ENCODE measurements at places on chromosomes 2 and 18.

- no peak for DNase-seq
These were observed 74.5 kb downstream of the KCTD18 start for GRCh38 chr2:200435379-200435778.

DNA sequence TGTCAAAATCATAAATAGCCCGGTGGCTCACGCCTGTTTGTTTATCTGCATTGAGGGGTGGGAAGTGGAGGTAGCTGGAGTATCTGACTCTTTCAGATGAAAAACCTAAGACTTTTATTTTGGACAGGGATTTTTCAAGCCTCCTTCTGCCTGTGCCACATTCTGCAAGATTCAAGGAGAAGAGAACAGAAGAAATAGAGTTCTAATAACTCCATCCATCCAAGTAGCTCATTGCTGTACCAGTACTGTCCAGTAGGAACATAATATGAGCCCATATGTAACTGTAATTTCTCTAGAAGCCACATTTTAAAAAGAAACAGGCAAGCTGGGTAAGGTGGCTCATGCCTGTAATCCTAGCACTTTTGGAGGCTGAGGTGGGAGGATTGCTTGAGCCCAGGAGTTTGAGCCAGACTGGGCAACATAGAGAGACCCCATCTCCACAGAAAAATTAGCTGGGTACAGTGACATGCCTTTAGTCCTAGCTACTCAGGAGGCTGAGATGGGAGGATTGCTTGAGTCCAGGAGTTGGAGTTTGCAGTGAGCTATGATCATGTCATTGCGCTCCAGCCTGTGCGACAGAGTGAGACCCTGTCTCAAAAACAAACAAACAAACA is 35.4 kb upstream of the NT5DC4 start:
- no peak for DNase-seq

DNA sequence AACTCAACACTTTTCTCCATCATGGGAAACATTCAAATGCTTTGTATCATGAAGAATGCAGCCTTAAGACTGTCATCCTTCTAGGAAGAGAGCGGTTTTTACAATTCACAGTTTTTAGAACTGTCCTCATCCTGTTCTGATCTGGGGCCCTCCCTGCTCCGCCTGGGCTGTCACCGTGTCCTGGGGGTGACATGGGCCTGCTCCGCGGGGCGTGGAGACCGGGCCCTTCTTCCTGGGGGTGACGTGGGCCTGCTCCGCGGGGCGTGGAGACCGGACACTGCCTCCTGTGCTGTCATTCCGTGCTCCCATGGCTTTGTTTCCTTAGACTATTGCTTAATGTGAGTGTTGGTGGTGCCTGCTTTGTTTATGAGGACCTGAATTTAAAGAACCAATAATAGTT is 122.8 kb downstream of the TMEM18 start:
- DNase-seq = no peak

- DNase-seq = no peak
These were observed 80.9 kb upstream of the ARHGAP28 start for GRCh38 chr18:6648581-6648980.

GRCh38 chr18:9243029-9243428 is 91.5 kb upstream of the TWSG1 start:
- no peak for DNase-seq

- DNase-seq = no peak
These were observed 154.0 kb downstream of the CLIP4 start for GRCh38 chr2:29269095-29269764.

DNA sequence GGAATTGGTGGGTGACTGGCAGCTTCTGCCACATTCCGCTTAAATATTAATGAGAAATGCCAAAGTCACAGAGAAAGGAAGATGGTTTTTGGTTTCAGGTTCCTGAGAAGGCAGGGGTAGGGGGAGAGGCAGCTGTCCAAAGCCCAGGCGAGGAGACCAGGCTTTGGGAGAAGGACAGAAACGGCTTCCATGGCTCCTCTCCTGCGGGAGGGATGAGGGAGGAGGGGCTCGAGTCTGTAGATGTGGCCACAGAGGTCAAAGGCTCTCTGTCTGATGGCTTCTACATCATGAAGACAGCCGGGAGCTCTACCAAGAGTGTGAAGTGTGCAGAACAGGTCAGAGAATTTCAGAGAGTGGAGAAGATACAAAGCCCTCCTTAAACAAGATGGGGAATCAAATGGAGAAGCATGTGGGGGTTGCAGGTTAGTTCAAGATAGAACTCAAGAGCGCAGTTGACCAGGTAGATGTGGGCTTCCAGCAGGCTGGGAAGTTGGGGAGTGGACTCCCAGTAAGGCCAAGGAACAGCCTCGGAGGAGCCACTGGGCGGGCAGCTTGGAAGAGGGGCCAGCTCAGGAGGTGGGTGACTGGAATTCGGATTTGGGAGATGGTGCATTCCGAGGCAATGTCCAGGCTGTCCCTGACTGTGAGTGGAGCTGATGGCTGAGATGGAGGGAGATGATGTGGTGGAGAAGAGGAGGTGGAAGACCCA is 23.8 kb upstream of the HPCAL1 start:
- no peak for DNase-seq

- no peak for DNase-seq
These were observed 42.7 kb upstream of the DYSF start for GRCh38 chr2:71410696-71411095.

DNA sequence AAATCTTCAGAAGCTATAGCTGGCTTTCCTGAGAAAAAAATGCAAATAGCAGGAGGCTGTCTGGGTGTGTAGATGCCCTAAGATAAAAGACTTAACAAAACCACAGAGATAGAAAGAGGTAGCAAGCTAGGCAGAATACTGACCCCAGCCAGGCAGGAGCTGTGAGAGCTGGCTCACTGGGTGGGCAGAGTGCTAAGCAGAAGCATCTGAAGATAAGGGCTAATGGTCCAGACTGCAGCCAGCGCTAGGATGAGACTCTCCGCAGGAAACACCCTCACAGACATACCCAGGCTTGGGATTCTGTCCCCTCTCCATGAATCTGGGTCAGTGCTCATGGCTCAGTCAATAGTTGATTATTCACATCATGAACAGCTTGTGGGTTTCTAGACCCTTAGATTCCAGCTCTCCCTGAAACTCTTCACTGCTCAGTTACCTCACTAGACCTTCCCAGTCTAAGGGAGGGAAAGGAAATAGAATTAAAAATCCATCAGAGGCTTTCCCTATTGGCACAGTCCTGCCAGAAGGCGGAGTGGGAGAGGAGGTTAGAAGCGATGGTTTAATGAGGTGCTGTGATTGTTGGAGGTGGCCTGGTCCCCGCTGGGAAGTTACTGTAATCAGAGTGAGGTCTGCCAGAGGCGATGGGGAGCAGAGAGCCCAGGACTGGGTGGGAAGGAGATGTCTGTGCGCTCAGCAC is 21.4 kb upstream of the CCBE1 start:
- no peak for DNase-seq

- DNase-seq = no peak
These were observed 67.3 kb downstream of the SNORC start for GRCh38 chr2:232937278-232937906.

DNA sequence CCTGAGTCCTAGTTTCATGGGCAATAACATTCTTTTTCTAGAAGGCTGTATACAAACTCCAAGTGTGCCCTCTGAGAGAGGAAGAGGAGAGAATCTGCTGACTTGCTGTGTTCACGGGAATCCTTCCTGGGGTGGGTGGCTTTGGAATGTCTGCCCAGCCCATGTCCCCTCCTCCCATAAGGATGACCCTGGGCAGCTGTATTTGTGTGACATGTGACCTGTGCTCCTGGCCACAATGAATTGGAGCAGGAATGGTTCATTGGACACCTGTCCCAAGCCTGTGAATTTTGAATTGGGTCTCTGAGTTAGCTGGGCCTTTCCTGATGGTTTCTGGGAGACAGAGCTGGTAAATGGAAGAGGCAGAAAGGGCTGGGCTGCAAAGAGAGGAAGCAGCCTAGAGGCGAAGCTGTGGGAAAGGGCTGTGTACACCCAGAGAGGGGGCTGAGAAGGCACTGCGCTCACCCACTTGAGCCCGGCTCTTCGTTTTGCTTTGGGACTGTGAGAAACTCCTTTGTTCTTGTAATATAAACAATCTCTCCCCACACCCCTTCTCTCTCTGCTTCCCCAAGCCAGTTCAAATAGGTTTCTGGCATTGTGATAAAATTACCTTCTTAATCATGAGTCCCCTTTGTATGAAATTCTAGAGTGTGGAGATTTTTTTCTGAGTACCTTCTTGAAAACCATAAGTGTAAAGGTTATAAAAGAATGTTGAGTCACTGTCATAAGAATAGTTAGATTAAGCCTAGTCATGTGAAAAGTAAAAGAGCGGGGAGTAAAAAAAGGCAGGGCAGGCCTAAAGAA is 49.8 kb downstream of the SLC4A5 start:
- DNase-seq = no peak

DNA sequence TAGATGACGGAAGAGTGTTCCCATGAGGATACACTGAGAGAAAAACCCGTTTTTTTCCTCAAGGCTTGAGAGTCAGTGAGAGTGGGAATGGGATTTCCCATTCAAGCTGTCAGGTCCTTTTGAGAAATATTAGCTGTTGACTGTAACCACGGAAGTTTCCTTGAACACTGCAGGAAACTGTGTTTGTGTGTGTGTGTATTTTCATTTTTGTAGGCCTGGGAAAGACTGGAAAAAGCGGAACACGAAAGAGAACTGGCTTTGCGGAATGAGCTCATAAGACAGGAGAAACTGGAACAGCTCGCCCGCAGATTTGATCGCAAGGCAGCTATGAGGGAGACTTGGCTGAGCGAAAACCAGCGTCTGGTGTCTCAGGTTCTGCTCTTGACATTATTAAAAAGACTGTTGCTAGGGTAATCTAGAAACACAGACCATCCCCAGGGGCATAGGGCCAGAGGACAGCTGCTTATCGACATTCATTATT is 98.8 kb upstream of the EML6 start:
- DNase-seq = no peak

GRCh38 chr18:22674272-22674671 is 256.6 kb upstream of the CTAGE1 start:
- DNase-seq = no peak

DNA sequence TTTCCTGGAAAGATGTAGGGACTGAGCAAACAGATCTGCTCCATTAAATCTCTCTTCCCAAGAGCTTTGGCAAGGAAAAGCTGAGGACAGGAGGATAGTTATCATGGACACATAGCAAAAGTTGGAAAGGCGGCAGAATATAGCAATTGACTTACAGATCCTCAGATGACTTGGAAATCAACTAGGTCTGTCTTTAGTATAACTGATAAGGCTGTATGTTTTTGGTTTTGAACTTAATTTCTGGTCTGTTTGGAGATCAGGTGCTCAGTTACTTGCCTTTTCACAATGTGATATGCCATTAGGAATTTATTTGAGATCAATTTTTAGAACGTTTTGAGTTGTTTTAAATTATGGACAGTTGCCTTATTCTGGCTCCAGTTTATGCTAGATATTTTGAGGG is 8.0 kb downstream of the RSAD2 start:
- no peak for DNase-seq

- no peak for DNase-seq
These were observed 73.0 kb downstream of the NCKAP5 start for GRCh38 chr2:133495226-133495625.

GRCh38 chr2:107418708-107419107 is 408.0 kb upstream of the RGPD4 start:
- DNase-seq = no peak

DNA sequence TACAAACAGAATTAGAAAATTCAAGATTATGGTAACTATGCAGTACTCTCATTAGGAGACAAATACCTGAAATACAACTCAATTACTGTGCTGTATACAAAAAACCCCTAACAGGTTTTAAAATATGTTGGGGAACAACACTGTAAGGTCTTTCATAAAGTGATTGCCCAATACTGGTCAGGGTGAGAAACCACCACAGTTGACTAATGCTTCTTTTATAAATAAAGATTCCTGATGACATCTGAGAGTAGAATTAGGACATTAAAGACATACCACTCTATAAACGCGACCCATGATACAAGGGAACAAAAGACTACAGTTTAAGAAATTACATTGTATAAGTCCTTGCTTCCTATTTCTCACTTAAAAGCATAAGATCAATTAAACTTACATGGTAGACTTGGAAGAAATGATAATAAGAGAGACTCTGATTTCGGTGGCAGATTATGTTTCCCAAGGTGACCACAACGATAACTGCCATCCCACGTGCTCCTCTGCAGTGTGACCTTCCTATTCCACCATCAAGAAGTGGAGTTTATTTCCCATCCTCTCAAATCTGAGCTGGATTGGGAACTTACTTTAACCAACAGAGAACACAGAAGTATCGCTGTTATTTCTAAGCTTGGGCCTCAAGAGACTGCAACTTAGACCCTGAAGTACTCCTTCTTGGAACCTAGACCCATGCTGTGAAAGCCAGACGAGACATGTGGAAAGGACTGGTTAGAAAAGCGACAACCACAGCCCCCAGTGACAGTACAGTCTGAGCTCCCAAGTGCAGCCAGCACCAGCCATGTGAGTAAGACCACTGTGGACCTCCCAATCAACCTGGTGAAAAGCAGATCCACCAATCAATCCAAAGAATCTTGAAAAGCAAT is 52.3 kb downstream of the ZNF521 start:
- DNase-seq = no peak

GRCh38 chr2:164757934-164758695 is 83.5 kb downstream of the COBLL1 start:
- no peak for DNase-seq

DNA sequence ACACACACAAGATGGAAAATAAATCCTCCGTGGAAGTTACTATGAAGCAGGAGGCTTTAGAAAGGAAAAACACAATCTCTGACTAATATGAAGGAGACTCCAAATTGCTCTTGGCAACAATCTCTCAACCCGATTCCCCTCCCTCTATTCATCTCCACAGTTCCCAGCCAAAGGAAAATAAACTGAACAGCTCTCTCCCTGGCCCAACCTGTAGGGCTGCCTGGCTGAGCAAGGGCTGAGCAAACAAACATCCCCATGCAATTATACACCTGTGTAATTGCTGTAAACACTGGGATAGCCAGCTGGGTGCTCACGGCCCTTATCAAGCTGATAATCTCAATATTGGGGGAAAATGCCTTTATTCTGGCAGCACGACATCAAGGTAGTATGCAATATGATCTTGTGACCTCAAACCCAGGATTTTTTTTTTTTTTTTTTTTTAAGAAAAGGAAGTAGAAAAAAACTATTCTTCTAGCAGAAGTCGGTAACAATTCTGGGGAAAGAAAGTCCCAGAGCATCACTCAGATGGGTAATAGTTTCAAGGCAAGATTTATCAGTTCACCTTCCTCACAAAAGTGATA is 203.3 kb upstream of the SMAD2 start:
- DNase-seq = peak; percentile 97

GRCh38 chr2:160005908-160006307 is 56.5 kb downstream of the PLA2R1 start:
- DNase-seq = no peak

GRCh38 chr2:181828122-181828705 is 63.3 kb upstream of the ITPRID2 start:
- no peak for DNase-seq

- no peak for DNase-seq
These were observed 644.4 kb downstream of the ZEB2 start for GRCh38 chr2:143875295-143876233.

- no peak for DNase-seq
These were observed 175.7 kb downstream of the METTL4 start for GRCh38 chr18:2395427-2396161.

- no peak for DNase-seq
These were observed 122.8 kb downstream of the ATP9B start for GRCh38 chr18:79191956-79192355.

GRCh38 chr2:128371248-128371630 is 52.6 kb upstream of the HS6ST1 start:
- no peak for DNase-seq

Data from NCI-H1105 (cell line).